ENCODE measurements at places on chromosomes 12 and 14.

- DNase-seq: no peak
Measured at GRCh38 chr12:95877622-95878021, 18.9 kb downstream of the SNRPF start.

- DNase-seq: no peak
Measured at GRCh38 chr12:27382171-27382795, 49.6 kb downstream of the BMAL2 start.

- no peak for DNase-seq
Measured at GRCh38 chr14:94550041-94550440, 11.2 kb upstream of the SERPINA4 start.

DNA sequence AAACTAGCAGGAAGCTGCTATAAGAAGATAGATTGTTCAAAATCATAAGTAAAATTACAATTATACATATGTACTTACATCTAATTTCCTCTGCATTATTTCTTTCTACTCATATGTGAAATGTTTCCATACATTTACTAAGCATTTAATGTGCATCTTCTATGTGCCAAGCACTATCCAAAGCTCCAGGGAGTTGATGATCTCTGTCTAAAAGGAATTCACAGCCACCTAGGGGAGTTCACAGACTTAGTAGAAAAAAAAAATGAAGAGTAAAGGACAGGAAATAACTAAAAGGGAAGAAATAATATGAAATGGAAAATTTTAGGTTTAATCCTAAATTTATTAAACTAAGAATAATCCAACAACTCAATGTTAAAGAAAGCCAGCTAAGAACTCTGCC is 91.7 kb downstream of the EFCAB11 start:
- no peak for DNase-seq

DNA sequence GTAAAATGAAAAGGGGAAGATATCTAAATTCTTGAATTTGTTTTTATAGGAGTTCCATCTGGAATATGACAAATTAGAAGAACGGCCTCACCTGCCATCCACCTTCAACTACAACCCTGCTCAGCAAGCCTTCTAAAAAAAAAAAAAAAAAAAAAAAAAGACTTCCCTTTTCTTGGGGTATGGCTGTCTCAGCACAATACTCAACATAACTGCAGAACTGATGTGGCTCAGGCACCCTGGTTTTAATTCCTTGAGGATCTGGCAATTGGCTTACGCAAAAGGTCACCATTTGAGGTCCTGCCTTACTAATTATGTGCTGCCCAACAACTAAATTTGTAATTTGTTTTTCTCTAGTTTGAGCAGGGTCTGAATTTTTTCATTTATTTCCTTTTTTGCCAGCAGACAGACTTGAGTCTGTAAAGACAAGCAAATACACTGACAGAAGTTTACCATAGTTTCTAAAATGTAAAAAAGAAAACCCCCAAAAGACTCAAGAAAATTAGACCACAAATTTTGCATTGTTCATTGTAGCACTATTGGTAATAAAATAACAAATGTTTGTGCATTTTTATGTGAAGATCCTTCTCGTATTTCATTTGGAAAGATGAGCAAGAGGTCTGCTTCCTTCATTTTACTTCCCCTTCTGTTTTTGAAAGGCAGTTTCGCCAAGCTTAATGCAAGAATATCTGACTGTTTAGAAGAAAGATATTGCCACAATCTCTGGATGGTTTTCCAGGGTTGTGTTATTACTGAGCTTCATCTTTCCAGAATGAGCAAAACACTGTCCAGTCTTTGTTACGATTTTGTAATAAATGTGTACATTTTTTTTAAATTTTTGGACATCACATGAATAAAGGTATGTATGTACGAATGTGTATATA is 12.1 kb upstream of the KCNMB4 start:
- no peak for DNase-seq

- DNase-seq: no peak
Measured at GRCh38 chr12:13811061-13811460, 170.3 kb downstream of the GRIN2B start.

GRCh38 chr12:67676624-67677023 is 28.1 kb downstream of the DYRK2 start:
- DNase-seq: no peak

DNA sequence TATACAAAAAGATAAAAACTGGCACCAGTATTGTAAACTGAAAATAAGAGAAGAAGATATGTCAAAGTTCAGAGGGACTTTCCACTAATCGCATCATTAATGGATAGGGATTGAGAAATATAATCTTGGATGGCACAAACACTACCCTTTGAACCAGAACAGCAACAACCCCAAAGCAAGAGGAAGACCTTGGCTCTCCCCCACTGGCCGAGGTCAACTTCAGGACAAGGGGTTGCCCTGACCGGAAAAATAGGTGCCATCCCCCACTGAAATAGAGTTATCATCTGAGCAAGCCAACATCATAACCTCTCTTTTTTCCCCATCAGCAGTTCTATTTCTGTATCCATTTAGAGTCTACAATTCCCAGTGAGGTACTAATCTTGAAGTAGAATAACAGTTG is 72.4 kb upstream of the PCED1B start:
- no peak for DNase-seq

DNA sequence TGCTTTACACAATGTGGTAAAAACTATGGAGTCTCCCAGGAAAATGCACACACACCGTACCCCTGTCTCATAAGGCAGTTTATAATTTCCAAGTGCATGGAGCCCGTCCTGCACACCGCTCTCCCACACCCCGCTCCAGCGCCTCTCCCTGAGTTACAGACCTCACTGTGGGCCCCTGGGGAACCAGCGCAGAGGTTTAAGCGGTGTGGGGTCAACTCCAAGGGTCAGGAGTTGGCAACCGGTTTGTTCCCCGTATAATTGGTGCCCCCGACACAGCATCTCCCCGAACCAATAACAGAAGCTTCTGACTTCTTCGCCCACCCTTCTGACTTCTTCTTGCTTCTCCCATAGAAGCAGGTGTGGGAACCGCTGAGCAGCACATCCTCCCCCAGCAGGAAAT is 58.4 kb upstream of the DDX11 start:
- no peak for DNase-seq

DNA sequence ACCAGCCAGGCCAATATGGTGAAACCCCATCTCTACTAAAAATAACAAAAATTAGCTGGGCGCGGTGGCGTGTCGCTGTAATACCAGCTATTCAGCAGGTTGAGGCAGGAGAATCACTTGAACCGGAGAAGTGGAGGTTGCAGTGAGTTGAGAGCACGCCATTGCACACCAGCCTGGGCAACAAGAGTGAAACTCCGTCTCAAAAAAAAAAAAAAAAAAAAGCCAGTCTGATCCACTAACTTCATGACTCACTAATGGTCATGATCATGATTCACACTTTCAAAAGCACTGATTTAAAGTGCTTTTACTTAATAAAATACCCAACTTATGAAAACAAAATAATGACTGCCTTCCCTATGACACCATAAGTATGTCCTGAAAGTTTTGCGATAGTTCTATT is 38.4 kb upstream of the CPM start:
- no peak for DNase-seq

GRCh38 chr14:20341646-20342045 is 1.8 kb upstream of the PARP2 start:
- DNase-seq: no peak

- no peak for DNase-seq
Measured at GRCh38 chr14:61927060-61927459, 164.8 kb downstream of the SNAPC1 start.

- no peak for DNase-seq
Measured at GRCh38 chr12:91868054-91868453, 277.6 kb downstream of the BTG1 start.

DNA sequence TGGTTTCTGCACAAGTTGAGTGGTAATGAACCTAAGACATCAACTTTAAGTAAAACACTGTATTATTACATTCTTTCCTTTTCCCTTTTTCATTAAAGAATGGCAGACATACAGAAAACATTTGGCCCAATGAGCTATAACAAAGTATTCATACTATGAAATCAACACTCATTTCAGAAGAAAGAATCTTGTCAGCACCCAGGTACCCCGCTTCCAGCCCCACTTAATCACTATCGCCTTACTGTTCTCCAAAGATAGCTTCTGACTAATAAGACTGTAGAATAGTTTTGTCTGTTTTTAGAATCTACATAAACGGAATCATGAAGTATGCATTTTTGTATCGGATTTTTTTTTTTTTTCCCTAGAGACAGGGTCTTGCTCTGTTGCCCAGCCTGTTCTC is 9.5 kb downstream of the CNTN1 start:
- DNase-seq: no peak

DNA sequence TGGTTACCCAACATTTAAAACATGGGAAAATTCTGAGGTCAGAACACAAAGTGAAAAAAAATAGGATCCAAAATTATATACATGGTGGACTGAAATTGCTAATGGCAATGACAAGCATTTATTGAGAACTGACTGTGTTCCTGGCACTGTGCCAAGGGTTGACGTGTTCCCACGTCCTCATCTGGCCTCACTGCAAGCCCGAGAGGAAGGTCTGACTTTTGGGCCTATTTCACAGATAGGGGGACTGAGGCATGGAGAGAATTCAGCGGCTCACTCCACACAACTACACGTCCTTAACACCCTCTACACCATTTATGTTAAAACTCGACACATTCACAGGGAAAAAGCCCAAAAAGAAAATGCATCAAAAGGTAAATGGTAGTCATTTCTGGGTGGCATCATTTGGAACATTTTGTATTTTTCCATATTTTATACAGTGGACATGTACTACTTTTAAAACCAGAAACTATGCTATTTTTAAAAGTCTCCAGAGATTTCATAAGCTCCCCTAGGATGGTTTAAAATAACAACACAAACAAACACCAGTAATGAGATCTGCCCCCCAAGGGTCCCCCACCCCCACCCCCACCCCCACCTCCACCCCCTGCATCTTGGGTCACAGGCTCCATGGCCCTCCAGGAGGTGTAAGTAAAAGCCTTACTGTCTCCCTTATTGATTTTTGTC is 27.7 kb downstream of the CLMN start:
- DNase-seq: no peak

DNA sequence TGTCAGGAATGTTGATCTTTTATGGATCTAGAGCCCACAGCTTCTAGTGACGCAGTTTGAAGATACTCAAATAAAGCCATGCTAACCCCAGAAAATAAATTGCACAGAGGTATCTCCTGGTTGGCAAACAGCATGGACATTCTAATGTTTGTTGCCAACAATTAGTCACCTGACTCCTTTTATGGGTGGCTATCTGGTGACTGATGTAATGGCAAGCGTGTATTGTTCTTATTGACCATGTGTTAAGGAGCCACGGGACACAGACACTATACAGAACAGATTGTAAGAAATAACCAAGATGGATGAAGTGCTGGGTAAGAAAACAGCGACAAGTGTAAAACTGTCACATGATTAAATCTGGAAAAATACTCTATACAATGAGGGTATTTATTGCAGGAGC is 401.3 kb upstream of the PDE3A start:
- DNase-seq: no peak

- no peak for DNase-seq
Measured at GRCh38 chr12:121580959-121581685, at the start of gene KDM2B. Gene KDM2B (minus strand): TSS chr12:121581023. CDS start chr12:121580911, 112 bp downstream.

- DNase-seq: no peak
Measured at GRCh38 chr12:72271451-72272090, 599 bp upstream of the TRHDE start.

GRCh38 chr12:64794305-64794704 is 30.1 kb upstream of the TBC1D30 start:
- no peak for DNase-seq

- no peak for DNase-seq
Measured at GRCh38 chr14:32099473-32099872, 22.4 kb downstream of the ARHGAP5 start.

GRCh38 chr14:64536488-64537245 is 3.9 kb upstream of the HSPA2 start:
- DNase-seq: no peak

GRCh38 chr14:94321421-94322271 is 1.5 kb downstream of the SERPINA6 start:
- no peak for DNase-seq

- DNase-seq: no peak
Measured at GRCh38 chr12:65966852-65967593, 142.7 kb downstream of the HMGA2 start.

GRCh38 chr12:79648881-79649280 is 41.9 kb downstream of the PAWR start:
- DNase-seq: no peak

- no peak for DNase-seq
Measured at GRCh38 chr12:8562310-8562709, 21.6 kb upstream of the CLEC4E start.

GRCh38 chr12:121297435-121297991 is 1.0 kb upstream of the CAMKK2 start:
- DNase-seq: no peak

GRCh38 chr14:53692451-53692850 is 264.2 kb downstream of the BMP4 start:
- no peak for DNase-seq

DNA sequence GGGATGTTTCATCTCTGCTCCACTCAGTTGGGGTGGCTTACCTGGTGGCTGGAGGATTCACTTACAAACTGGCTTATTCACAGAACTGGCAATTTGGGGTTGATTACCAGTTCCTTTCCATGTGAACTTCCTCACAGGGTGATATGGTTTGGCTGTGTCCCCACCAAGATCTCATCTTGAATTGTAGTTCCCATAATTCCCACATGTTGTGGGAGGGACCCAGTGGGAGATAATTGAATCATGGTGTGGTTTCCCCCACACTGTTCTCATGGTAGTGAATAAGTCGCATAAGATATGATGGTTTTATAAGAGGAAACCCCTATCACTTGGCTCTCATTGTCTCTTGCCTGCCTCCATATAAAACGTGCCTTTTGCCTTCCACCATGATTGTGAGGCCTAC is 26.9 kb upstream of the IGF1 start:
- DNase-seq: no peak

GRCh38 chr12:7075939-7076338 is 15.4 kb downstream of the C1S start:
- DNase-seq: no peak

DNA sequence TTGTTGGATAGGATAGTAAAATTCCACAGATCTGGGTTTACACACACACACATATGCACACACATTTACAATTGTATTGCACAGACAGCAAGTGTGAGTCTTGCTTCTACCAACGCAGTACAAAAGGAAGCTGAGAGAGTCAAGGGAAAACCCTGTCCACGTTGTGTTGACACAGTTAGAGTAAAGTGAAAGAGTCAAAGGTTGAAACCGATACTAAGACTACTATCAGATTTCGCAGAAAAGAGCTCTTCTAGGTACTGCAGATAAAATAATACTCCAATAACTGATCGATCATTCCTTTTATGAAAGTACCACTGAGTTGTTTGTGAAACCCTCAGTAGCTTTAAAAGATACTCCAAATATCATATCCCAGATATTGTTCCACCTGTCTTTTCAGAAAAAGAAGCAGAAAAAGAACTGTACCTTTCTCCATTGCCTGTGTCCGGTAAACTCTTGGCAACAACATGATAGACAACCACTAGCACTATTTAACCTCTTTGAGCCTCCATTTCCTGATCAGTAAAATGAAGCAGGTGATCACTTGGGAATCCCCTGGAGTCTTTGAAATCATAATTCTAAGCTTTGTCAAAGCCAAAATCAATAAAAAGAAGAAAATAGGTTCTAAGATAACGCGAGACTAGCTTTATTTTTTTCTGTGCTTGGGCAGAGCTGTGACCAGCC is 224.6 kb upstream of the FOXN3 start:
- DNase-seq: no peak

- DNase-seq: peak; percentile 54
Measured at GRCh38 chr14:104795781-104796686, 486 bp upstream of the AKT1 start.

GRCh38 chr12:46266869-46267574 is 1.8 kb downstream of the SLC38A1 start:
- DNase-seq: peak; percentile 66

- DNase-seq: no peak
Measured at GRCh38 chr12:116067892-116068291, 209.6 kb downstream of the MED13L start.

Measured in effector memory CD4-positive, alpha-beta T cell (primary cell).